ENCODE measurements at places on chromosomes 1 and 21.

- no peak for ATAC-seq
Measured at GRCh38 chr1:156439036-156439776, 61.4 kb downstream of the MEF2D start.

DNA sequence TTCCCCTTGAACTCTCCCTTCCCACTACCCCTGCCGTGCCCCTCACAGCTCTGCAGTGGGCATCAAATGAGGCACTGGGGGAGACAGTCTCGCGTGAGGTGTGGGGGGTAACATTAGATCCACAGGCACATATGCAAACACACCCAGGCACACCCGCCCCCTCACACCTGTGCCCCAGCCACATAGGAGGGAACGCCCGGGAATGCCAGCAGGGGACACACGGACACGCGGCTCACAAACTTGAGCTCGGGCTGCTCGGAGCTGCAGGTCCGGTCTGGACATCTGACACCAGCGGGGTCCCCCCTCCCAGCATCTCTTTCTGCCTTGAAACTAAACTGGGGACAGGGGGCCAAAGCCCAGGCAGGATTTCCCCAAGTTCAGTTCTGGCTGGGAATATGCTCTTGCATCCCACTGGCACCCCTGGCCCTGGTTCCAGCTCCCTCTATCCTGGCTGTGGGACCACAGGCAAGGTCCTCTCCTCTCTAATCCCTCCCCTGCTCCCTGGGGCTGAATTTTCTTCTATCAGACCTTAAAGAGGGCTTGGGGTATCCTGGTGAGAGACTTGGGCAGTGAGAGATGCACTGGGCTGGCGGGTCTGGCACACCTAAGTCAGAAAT is 30.6 kb downstream of the CDCP2 start:
- ATAC-seq, result no peak

- no peak for ATAC-seq
Measured at GRCh38 chr1:57013522-57013921, 47.7 kb upstream of the C8B start.

DNA sequence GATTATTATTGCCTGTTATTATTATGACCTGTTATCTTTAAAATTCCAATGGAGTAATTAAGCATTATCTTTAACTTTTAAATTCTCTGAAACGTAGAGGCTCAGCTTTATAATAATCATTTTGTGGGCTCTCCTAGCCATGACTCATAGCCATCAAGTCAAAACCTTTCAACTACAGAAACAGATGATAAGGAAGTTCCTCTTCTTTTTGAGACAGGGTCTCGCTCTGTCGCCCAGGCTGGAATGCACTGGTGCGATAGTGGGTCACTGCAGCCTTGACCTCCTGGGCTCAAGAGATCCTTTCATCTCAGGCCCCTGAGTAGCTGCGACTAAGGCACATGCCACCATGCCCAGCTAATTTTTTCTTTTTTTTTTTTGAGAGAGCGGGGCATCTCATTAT is 43.5 kb downstream of the CHML start:
- ATAC-seq, result no peak

- ATAC-seq, result no peak
Measured at GRCh38 chr1:184965944-184966860, 8.1 kb downstream of the NIBAN1 start.

- no peak for ATAC-seq
Measured at GRCh38 chr1:34212673-34213072, 36.0 kb downstream of the C1orf94 start.

- no peak for ATAC-seq
Measured at GRCh38 chr1:63976006-63976405, 202.2 kb downstream of the ROR1 start.

DNA sequence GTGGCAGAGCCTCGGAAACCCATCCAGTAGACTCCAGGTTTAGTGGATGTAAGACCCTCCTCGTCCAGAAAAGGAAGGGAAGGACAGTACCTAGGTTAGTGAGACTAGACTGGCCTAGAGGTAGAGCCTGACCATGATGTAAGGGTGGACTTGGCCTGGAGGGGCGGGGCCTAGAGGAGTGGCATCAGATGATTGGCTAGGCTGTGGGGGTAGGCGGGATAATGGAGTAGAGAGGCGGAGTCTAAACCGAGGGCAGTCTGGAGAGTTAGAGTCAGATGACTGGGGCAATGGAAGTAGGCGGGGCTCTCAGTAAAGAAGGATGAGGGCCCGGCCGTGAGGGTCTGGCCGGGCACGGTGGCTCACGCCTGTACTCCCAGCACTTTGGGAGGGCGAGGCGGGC is 70.1 kb downstream of the EPHB2 start:
- no peak for ATAC-seq

Measured in gastroesophageal sphincter (tissue), 4 donors.